ENCODE measurements at places on chromosomes 1 and 21. TPM values are rescaled to one million over a fixed set of nuclear protein-coding genes. Genes with fewer than 3 reads are reported as not detected.

Gene S100A1
- not detected for total RNA-seq

DNA sequence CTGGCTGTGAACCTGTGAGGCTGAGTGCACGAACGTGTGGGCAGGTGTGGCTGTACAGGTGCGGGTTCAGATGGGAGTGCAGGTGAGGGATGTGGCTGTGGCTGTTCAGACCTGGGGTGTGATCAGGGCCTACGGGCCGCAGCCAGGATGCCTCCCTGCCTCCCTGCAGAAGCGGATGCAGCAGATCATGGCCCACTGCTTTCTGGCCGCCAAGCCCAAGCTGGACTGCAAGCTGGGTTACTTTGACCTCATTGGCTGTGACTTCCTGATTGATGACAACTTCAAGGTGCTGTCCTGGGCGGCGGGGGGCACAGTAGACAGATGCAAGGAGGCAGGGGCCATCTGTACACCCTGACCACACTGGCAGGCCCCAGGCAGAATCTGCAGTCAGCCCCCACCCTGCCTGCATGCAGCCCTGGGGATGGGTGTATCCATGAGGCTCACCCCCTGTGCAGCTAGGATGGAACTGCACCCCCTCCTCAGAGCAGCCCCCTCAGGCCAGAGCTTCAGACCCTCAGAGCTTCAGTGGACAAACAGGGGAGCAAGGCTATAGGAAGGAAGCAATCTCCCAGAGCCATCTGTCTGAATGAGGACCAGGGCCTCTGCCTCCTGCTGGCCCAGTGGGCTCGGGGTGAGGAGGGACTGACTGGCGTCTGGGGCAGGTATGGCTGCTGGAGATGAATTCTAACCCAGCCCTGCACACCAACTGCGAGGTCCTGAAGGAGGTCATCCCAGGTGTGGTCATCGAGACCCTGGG is 9.8 kb downstream of the TNFRSF18 start:
- peaks cover 19% of the 10 kb centered on the region for H3K36me3 ChIP-seq
- H3K27ac ChIP-seq: peak overlapping the region; percentile 58
- no peak overlapping the region for H3K4me3 ChIP-seq
- H3K4me1 ChIP-seq: peaks cover 19% of the 10 kb centered on the region

- no peak overlapping the region for H3K4me3 ChIP-seq
- H3K4me1 ChIP-seq: no peaks in the 10 kb centered on the region
- no peaks in the 10 kb centered on the region for H3K36me3 ChIP-seq
- no peaks in the 10 kb centered on the region for H3K27me3 ChIP-seq
- no peak for DNase-seq
- H3K27ac ChIP-seq: no peak overlapping the region
These were observed 53.9 kb downstream of the LAMC2 start for GRCh38 chr1:183239793-183240525.

- H3K4me1 ChIP-seq: no peaks in the 10 kb centered on the region
- H3K27me3 ChIP-seq: no peaks in the 10 kb centered on the region
- H3K27ac ChIP-seq: no peak overlapping the region
- H3K4me3 ChIP-seq: no peak overlapping the region
- no peak for DNase-seq
These were observed 74.4 kb downstream of the COL24A1 start for GRCh38 chr1:86082183-86082582.

DNA sequence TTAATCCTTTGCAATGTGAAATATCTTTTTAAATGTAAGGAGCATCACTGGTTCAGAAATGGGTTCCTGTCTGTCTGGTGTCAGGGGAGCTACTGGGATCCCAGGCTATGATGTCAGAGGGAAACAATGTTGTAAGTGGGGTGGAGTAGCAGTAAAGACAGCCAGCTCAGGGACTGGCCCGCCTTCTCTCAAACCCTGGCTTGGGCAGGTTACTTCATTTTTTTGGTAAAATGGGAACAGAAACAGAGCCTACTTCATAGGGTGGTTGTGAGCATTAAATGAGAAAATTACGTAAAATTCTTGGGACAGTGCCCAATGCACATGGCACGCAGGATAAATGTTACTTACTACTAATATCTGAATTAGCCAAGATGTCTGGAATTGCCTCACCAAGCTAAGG is 30.7 kb upstream of the IL20 start:
- no peaks in the 10 kb centered on the region for H3K36me3 ChIP-seq
- H3K4me1 ChIP-seq: peaks cover 10% of the 10 kb centered on the region
- no peak for DNase-seq
- H3K27me3 ChIP-seq: peaks cover 17% of the 10 kb centered on the region

Gene RAB13
- total RNA-seq: 62.7 TPM

- no peaks in the 10 kb centered on the region for H3K27me3 ChIP-seq
- H3K27ac ChIP-seq: no peak overlapping the region
- H3K4me3 ChIP-seq: no peak overlapping the region
- H3K36me3 ChIP-seq: peaks cover 3% of the 10 kb centered on the region
- no peak for DNase-seq
These were observed 76.0 kb upstream of the SLC35F3 start for GRCh38 chr1:233828480-233828879.

Gene CDC14A
- 24.1 TPM for total RNA-seq

Gene FMO2
- not detected for total RNA-seq

DNA sequence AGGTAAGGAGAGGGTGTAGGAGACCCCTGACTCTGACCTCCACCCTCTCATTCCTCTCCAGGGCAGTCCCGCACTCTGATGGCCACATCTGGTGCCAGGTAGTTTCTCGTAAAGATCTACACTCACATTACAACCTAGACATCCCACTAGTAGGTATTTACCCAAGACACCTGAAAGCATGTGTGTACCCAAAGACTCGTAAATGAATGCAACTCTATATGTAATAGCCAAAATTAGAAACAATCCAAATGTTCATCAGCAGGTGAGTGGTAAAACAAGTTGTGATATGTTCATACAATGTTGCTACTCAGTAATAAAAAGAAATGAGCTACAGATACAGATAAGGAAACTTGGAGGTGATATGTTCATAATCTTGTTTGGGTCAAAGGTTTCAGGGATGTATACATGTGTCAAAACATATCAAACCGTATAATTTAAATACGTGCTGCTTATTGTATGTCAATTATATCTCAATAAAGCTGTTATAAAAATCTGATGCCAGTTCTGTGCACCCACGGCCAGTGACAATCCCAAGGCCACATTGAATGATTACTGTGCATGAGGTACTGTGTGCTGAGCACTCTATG is 37.8 kb upstream of the SLC2A1 start:
- no peak overlapping the region for H3K4me3 ChIP-seq
- H3K27me3 ChIP-seq: no peaks in the 10 kb centered on the region
- H3K27ac ChIP-seq: no peak overlapping the region
- H3K36me3 ChIP-seq: no peaks in the 10 kb centered on the region

- H3K36me3 ChIP-seq: no peaks in the 10 kb centered on the region
- no peak overlapping the region for H3K4me3 ChIP-seq
- no peak for DNase-seq
- H3K4me1 ChIP-seq: no peaks in the 10 kb centered on the region
- no peak overlapping the region for H3K27ac ChIP-seq
- peaks cover 6% of the 10 kb centered on the region for H3K27me3 ChIP-seq
These were observed 8.1 kb upstream of the MT1HL1 start for GRCh38 chr1:237012361-237012760.

DNA sequence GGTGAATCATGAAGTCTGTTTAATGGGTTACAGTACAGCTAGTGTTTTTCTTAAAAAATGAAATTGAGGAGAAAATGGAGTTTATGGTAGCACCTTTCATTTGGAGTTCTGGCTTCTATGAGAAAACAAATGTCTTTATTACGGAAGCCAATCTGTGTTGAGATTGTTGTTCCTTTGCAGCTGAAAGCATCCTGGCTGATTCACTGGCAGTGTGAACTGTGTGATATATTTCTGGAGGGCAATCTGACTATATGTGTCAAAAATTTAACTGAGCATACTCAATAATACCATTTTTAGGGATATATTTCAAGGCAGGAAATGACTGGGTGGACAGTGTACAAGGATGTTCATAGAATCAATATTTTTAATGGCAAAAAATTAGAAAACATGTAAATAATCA is 46.6 kb upstream of the LYST start:
- H3K4me1 ChIP-seq: peaks cover 62% of the 10 kb centered on the region
- no peak overlapping the region for H3K27ac ChIP-seq
- no peak overlapping the region for H3K4me3 ChIP-seq
- no peak for DNase-seq
- H3K36me3 ChIP-seq: no peaks in the 10 kb centered on the region

Gene FCRL1
- 0.25 TPM for total RNA-seq

- DNase-seq: no peak
- no peaks in the 10 kb centered on the region for H3K4me1 ChIP-seq
- H3K36me3 ChIP-seq: no peaks in the 10 kb centered on the region
- no peak overlapping the region for H3K27ac ChIP-seq
- H3K4me3 ChIP-seq: no peak overlapping the region
These were observed 9.4 kb upstream of the TMEM52 start for GRCh38 chr1:1928231-1929101.

DNA sequence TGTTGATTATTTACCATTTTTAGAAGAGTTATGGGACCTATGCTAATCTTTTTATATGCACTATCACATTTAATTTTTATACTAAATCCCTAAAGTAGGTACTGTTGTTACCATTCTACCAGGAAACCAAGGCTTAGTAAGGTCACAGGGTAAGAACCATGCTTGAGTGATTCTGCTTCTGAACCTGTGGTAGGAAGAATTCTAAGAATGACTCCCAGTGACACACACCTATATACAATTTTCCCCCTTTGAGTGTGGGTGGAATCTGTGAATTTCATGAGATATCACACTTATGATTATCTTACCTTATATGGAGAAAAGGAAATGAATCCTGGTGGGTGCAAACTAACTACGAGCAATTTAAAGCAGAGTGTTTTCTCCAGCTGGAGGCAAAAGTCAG is 391.0 kb downstream of the USH2A start:
- no peak overlapping the region for H3K27ac ChIP-seq
- DNase-seq: no peak
- no peaks in the 10 kb centered on the region for H3K4me1 ChIP-seq

Gene GPR161
- 4.5 TPM for total RNA-seq

DNA sequence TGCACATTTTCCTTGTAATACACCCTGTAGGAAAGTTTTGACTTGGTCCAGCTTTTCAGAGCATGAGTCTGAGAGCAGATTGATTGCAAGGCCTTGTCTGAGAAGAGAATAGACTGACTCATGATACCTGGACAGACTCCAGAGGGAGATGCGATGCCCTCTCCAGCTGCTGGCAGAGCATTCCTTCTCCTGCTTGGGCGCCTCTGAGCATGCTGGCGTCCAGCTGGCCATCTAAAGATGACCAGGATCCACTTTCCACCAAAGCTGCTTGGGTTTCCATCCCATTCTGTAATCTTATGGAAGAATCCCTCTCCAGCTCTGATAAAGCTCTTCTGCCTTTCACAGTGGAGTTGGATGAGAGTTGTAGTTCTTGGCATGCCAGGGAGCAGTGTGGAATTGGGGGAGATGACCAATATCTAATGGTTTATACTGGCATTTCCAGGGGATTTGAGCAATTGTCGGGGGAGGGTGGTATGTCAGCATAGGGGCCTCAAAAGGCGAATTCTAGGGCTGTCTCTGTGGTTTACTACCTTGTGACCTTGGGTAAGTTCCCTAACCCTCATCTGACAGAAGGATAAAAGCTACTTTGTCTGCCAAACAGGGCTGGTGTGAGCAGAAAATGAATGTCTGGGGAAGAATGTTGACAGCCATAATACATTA is 19.5 kb downstream of the SZRD1 start:
- H3K4me1 ChIP-seq: peaks cover 66% of the 10 kb centered on the region
- peak overlapping the region; percentile 6 for H3K27ac ChIP-seq
- no peaks in the 10 kb centered on the region for H3K27me3 ChIP-seq

GRCh38 chr1:29655145-29655544 is 418.8 kb downstream of the PTPRU start:
- no peaks in the 10 kb centered on the region for H3K4me1 ChIP-seq
- H3K27ac ChIP-seq: no peak overlapping the region

Gene IFNLR1
- total RNA-seq: 11.8 TPM

Gene SPRR1B
- total RNA-seq: not detected
